ENCODE measurements at places on chromosomes 3 and 15.
A peak's percentile ranks its signal among the peaks of the same experiment; 100 is the strongest.

DNA sequence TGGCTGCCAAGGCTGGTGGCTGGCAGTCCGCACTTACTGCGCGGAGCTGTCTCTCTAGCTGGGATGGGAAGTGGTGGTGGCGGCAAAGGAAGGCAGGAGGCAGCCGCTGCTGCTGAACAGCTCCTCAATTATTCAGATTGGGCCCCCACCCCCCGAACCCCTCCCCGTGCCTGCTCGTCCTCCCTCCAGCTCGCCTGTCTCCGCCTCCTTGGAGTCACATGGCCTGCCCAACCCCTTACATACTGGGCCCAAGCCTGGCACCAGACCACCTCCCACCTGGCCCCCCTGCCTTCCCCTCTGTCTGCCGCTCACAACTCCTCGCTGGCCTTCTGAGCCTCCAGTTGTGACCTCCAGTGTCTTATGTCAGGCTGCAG, at the start of gene SLC7A14:
Gene SLC7A14 (minus strand): TSS at position 139 of the 374 bp plus-strand sequence. CDS start 59,139 bp downstream, outside the sequence.
- peak; percentile 19 for DNase-seq

- no peak for DNase-seq
These were observed 32.0 kb downstream of the PPP1R2 start for GRCh38 chr3:195511136-195511535.

GRCh38 chr3:19107719-19108118, 40.6 kb upstream of the KCNH8 start:
- DNase-seq: no peak

- DNase-seq: no peak
These were observed 1.4 kb upstream of the ETFA start for GRCh38 chr15:76312540-76313174.

DNA sequence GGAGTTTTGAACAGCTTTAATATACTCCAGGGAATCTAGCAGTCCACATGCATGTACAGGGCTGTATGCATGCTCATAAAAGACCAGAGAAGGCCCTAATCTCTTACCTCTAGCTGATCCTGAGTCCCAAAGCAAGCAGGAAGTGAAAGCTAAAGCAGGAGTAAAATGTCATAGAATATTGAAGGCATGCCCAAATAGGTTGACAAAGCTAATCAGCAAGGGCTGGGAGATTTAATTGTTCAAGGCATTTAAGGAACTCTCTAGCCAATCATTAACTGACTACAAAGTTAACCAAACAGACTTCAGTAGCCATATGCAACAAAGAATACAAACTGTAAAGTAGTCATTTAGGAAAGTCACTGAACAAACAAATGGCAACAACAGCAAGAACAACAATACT, 85.8 kb upstream of the KBTBD8 start:
- no peak for DNase-seq

DNA sequence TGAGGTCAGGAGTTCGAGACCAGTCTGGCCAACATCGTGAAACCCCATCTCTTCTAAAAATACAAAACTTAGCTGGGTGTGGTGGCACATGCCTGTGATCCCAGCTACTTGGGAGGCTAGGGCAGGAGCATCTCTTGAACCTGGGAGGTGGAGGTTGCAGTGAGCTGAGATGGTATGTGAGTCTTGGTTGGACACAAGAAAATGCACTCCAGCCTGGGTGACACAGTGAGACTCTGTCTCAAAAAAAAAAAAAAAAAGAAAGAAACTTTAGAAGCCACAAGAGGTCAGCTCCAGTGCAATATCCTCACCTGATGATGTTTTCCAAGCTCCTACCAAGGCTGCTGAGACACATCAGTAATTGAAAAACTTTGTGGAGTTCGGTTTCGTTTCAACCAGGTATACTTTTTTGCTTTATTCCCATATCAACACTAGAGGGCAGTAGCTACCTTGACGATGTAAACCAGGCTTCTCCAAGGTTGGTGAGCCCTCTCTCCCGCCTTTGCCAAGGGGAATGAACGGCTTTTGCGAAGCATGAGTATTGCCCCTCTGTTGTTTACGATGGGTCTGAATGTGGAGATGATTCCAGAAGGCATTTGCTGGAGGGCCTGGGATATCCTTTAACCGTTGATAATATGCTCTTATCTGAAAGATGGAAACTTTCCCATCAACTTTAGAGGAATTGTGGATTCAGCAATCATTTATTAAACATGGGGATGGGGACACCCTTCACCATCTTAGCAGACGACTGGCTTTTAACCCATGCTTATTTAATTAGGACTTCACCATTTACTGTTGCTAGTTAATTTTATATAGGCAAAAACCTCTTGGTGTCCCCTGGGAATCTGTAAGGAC, 202.8 kb downstream of the SV2B start:
- DNase-seq: no peak

DNA sequence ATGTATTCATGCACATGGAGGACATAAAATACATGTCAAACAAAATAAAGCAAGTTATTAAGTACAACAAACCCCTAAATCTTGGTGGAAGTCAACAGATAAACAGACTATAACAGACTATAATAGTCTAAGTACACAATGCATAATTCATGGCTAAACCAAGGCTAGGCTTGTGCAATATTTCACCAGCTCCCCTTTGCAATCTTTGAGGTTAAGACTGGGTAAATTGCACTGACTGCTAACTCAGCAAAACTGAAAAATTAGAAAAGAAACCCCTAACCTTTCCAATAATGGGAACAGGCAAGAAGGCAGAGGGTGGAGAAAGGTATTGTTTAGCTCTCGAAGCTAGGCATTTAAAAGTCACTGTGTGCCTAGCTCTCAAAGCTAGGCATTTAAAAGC, 304.9 kb upstream of the WNT5A start:
- DNase-seq: no peak
